T1000 (cell line): ENCODE measurements at places on chromosomes 13 and 19.

DNA sequence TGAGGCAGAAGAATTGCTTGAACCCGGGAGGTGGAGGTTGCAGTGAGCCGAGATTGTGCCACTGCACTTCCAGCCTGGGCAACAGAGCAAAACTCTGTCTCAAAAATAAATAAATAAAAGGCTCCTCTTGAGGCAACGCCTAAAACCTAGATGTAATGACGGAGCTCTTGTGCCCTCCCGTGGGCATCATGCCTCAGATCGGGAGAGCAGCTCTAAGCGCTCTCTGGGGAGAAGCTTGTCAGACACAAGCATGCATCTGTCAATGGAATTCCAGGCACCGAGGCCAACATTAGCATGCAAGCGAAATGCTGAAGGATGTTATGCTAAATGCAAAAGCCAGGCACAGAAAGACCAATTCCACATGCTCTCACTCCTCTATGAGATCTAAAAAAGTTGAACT, 45.6 kb upstream of the MRI1 start:
- peak; percentile 39 for DNase-seq

DNA sequence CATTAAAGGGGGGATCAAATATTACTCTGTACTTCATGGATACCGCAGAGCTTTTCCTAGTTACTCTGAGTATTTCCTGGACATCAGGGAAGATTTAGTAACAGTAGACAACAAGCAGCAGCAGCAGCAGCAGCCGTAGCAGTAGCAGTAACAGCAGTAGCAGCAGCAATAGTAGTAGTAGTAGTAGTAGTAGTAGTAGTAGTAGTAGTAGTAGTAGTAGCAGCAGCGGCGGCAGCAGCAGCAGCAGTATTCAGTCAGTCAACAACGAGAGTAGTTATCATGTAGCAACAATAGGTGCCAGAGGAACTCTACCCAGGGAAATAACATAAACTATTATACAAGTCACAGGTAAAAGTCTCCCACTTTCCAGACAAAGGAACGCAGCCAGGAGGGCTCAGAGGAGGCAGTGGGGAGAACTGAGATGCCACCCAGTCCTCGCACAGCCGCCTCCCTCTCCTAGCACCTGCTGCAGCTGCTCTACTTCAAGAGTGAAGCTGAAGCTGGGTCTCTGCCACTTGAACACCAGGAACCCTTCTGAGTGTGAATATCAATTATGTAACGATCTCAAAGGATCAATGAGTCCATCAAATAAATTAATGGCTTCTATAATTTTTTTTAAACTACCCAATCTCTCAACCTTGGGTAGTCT, 1.3 kb upstream of the DOCK9 start:
- no peak for DNase-seq

- DNase-seq = no peak
Measured at GRCh38 chr19:44588771-44589112, 24.6 kb upstream of the IGSF23 start.

- no peak for DNase-seq
Measured at GRCh38 chr19:39805104-39805503, 26.4 kb downstream of the LEUTX start.

- peak; percentile 81 for DNase-seq
Measured at GRCh38 chr19:7868671-7869452, 5.3 kb downstream of the PRR36 start.

DNA sequence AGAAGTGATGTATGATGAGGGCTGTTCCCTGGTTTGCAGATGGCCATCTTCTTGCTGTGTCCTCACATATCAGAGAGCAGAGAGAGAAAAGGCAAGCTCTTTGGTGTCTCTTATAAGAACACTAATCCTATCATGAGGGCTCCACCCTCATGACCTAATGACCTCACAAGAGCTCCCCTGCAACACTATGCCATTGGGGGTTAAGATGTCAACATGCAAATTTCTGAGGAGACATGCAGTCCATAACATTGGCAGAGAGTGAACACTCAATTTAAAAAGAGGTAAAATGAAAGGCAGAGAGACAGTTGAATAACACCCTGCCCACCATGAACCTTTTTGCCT, 10.9 kb downstream of the FAM187B start:
- no peak for DNase-seq

- no peak for DNase-seq
Measured at GRCh38 chr13:113350938-113351335, 13.0 kb downstream of the GRTP1 start.

GRCh38 chr19:30450100-30450499, 77.9 kb downstream of the ZNF536 start:
- no peak for DNase-seq

- no peak for DNase-seq
Measured at GRCh38 chr19:782878-783668, 14.2 kb upstream of the PTBP1 start.

- no peak for DNase-seq
Measured at GRCh38 chr13:106455190-106455589, 80.3 kb downstream of the EFNB2 start.

DNA sequence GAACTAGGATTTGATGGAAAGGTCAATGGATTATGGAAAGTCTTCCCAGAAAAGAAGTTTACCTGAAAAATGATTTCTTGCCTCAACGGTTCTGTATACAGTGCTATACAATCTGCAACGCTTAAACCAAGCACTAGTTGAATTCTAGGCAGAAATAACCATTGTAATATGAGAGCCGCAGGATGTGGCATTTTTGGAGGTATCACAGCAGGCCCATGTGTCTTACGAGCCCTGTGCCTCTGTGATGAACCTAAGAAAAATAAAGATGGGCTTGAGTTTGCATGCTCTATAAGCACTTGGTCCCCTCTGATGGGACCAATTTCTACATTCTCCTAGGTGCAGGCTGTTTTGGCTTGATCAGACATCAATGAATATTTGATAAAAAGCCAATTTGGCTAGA, 78.7 kb upstream of the RFC3 start:
- no peak for DNase-seq

DNA sequence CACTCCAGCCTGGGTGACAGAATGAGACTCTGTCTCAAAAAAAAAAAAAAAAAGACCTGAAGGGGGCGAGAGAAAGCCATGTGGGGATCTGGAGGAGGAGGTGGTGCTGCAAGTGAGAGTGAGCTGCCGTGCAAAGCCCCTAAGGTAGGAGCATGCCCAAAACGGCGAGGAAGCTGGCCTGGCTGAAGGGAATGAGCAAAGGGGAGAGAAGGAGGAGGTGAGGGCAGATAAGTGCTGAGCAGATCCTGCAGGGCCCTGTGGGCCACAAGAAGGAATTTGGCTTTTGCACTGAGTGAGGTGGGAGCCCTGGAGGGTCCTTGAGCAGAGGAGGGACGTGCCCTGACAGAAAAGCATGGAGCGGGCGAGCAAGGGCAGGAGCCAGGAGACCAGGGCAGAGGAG, 19.4 kb upstream of the ADGRE5 start:
- DNase-seq = no peak

GRCh38 chr19:30174791-30175190, 197.4 kb upstream of the ZNF536 start:
- no peak for DNase-seq

GRCh38 chr13:100235311-100235901, 146.5 kb downstream of the PCCA start:
- DNase-seq = no peak

GRCh38 chr19:47112166-47112996, 1.2 kb downstream of the ZC3H4 start:
- peak; percentile 37 for DNase-seq

DNA sequence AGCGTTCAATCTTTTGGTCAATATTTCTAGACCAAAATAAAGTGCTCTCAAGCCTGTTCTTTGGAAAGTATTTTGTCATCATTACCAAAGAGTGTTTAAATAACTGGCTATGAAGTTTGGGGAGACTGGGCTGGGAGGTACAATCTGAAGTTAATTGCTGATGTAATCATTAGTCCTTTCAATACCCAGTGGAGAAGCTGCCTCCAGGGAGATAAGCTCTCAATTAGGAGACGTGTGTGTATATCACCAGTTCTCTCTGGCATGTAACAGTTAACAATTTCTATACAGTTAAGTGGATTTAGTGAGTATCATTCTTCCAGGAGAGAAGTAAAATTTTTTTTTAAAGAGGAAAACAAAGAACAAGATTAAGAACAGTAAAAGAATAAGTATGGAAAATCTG, 1.4 kb downstream of the COL4A1 start:
- no peak for DNase-seq

GRCh38 chr19:51093101-51093500, 10.4 kb upstream of the KLK14 start:
- DNase-seq = no peak

DNA sequence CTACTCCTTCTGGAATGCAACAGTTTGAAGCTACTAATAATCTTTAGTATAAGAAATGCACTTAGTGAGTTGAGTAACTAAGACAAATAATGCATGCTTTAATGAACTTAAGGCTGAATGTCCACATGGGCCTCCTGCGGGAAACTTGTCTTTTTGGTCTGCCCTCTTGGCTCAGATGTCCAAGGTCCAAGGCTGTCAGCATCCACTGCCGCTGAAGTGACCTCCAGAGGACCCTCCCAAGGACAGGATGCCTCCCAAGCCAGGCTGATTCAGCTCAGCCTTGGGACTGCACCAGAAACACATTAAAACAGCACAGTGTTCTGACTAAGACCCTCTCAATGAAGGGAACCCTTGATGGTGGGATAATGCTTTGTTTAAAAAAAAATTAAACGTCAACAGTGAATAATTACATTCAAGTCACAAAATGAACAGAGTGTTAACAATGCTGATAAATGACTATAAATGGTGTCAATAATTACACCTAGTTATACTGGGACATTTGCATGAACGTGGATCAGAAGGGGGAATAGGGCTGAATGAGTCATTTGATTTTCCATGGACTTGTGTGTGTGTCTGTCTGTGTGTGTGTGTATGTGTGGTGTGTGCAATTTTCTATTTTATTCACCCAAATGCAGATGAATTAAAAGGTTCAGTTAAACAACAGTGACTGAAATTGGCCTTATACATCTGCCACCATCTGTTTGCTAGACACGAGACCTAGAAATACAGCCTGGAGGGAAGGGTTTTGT, 150.5 kb downstream of the COL4A1 start:
- DNase-seq = no peak

GRCh38 chr19:50233308-50233910, 30.0 kb downstream of the MYH14 start:
- DNase-seq = no peak

DNA sequence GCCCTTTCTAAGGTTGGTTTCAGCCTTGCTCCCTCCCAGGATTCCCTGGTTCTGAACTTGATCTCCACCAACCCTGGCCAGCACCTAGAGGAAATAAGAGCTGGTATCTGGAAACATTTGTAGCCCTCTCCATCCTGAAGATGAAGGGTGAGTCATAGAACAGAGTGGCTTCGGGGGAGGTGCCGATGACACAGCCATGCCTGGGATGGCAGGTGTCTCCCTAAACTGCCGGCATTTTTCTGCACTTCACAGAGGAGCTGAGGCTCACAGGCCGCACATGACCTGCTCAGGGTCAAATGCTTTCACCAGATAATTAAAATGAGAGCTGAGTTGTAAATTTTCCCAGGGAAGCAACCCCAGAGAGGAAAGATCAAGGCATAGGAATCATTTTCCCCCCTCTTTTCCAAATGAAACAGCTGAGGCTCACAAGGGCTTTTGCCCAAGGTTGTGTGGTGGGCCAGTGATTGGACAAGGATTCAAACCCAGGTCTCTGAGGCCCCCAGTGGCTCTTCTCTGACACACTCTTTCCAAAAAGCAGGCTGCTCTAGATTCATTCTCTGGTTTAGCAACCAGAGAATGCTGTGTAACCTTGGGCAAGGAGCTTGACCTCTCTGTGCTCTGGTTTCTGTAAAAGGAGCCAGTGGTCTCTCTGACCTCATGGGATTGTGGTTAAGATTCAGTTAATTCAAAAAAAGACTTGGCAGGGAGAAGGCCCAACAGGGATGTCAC, 1.2 kb upstream of the SLC25A42 start:
- peak; percentile 16 for DNase-seq

GRCh38 chr19:50647879-50648615, 1.2 kb upstream of the C19orf81 start:
- no peak for DNase-seq
